ENCODE measurements at places on chromosomes 12 and 14. TPM values are rescaled to one million over a fixed set of nuclear protein-coding genes. Genes with fewer than 3 reads are reported as not detected.

The HNF1A gene
- 5.7 TPM for total RNA-seq

The ANO2 gene
- not detected for total RNA-seq

The PPP1R13B gene
- 5.7 TPM for total RNA-seq

The OAS1 gene
- 66.8 TPM for total RNA-seq

The FGF23 gene
- total RNA-seq, result not detected

Measured in A549 treated with CpdA at 1 μM for 4 hours (cell line).